ENCODE measurements at places on chromosomes 1 and 21. TPM values are rescaled to one million over a fixed set of nuclear protein-coding genes. Genes with fewer than 3 reads are reported as not detected.

- DNase-seq = peak; percentile 68
Observed at GRCh38 chr1:210072129-210072528, 134.1 kb downstream of the SYT14 start.

ACTA1 gene
- not detected for polyA plus RNA-seq

TSPAN2 gene
- polyA plus RNA-seq = 10.1 TPM

DNA sequence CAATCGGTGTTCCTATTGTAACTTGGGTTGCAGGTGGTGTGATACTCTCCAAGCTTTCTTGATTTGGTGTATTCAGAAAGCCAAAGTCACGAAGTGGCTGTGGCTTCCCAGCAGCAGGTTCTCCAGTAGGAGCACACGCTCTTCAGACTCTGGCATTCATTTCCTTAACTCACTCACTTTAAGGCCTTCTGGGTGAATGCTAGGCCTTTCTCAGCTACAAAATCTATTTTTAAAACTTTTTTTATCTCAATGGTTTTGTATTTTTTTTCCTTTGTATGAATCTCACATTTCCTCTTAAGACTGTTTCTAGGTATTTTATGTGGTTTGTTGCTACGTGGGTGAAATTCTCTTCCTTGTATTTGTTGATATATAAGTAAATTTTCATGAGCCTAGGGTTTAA lies 22.9 kb upstream of the PKN2 start:
- no peak for DNase-seq

DNA sequence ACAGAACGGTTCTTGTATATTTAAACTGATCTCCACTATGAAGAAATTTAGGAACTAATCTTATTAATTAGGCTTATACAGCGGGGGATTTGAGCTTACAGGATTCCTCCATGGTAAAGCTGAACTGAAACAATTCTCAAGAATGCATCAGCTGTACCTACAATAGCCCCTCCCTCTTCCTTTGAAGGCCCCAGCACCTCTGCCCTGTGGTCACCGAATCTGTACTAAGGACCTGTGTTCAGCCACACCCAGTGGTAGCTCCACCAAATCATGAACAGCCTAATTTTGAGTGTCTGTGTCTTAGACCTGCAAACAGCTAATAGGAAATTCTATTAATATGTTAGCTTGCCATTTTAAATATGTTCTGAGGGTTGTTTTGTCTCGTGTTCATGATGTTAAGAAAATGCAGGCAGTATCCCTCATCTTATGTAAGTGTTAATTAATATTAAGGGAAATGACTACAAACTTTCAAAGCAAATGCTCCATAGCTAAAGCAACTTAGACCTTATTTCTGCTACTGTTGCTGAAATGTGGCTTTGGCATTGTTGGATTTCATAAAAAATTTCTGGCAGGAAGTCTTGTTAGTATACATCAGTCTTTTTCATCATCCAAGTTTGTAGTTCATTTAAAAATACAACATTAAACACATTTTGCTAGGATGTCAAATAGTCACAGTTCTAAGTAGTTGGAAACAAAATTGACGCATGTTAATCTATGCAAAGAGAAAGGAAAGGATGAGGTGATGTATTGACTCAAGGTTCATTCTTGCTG lies 147.2 kb downstream of the NR5A2 start:
- no peak for DNase-seq

GRCh38 chr1:50231209-50231608 lies 122.5 kb downstream of the ELAVL4 start:
- DNase-seq = no peak

DNA sequence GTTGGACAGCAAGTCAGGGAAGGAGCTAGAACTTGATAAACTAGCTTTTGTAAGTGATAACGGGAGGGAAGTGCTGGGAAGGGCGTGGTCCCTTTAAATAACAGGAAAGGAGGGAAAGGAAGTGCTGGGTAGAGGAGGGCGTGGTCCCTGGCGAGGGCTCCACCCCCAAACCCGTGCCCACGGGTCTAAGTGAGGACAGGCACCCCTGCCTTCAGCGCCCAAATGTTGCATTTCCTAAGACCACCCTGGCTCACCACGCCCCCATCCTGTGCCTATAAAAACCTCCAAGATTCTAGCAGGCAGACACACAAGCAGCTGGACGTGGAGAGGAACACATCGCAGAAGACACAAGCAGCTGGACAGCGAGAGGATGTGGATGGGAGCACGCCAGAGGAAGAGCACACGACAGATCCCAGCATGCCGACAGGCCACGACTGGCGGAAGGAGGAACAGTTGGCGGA lies 58.5 kb downstream of the PALMD start:
- no peak for DNase-seq

- DNase-seq = peak; percentile 14
Observed at GRCh38 chr1:53895421-53895820, 1.4 kb downstream of the DIO1 start.

DNA sequence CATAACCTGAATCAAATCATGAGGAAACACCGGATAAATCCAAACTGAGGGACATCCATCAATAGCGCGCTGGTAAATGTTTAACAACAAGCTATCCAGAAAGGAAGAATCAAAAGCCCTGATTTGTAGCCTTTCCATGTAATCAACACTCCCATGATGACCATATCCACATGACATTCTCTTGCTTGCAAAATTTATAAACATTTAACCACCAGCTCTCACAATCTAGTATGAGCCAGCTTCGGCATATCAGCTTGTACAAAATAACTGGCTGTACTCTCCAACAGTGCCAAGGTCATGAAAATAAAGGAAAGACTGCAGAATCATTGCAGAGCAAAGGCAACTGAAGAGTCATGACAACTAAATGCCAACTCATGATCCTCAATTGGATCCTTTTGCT lies 15.7 kb downstream of the HSD11B1 start:
- DNase-seq = no peak

DNA sequence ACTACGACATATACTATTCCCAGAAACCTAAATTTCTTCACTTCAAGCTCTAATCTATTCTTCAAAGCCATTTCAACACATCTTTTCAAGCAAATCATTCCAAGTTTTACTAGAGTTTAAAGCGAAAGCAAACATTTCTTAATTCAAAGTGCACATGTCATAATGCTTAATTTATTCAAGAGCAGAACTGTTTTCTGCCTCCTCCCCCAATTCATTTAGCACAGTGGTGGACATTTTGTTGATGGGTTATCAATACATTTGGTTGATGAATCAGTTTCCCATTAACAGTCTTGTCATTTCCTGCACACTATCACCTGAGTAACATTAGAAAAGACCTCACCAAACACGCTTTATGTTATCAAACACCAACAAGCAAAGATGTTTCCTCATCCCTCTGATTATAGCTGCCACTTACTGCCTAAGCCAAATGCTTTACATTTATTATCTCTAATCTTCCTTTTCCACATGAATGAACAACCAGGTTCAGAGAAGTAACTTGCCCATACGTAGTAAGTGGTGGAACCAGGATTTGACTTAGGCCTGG lies 2.0 kb downstream of the SRSF4 start:
- DNase-seq = peak; percentile 43

DNA sequence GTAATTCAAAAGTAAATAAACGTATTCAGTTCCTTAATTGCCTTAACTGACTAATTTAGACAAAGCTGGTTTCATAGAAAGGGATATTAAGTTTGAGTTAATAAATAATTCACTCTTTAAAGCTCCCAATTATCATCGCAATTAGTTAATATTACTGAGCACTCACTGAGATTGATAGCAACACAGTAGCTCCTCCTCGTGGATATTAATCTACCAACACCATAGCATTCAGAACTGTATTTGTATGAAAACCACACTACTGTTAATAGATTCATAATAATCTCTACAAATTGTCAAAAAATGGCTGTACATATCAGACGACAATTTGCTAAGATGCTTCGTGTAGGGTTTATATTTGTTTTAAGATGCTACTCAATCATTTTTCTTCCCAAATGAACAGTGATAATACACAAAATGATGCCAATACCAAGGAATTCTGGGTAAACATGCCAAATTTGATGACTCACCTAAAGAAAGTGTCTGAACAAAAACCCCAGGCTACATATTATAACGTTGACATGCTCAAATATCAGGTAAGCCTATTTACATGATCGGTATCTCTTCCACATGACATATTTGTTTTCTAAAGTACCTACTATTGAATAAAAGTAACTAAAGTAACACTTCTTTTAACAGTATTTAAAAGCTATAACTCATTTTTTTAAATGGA lies 18.8 kb upstream of the DYNLT5 start:
- DNase-seq = peak; percentile 27

OPTC gene
- polyA plus RNA-seq = not detected

DNA sequence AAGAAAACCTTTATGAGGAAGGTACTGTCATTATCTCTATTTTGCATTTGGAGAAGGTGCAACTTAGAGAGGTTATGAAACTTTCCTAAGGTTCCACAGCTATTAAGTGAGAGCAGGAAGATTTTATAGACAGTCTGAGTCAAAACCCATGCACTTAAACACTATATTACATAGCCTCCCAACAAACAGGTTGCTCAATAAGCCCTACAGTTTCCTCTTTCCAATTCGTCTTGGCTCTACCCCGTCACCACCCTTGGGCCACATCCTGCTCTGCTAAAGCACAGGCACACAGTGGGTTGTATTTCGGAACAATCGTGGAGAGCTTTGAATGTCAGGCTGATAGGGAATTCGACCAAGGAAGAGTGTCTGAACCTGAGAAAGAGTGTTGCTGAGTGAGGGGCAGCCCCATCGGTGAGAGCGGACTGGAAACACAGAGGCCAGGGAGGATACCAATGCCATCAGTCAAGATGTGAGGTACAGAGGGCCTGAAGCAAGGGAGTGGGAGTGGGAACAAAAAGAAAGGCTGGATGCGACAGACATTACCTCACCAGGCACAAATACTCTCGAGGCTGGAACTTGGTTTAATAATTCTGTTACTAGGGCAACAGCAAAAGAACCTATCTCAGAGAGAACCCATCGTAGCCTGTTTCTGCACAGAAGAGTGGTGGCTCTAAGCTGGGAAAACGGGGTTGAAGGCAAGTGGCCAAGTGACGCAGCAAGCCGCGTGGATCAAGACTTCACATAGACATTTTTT lies 6.3 kb upstream of the LRRC52 start:
- no peak for DNase-seq

C1orf50 gene
- 10.5 TPM for polyA plus RNA-seq

- no peak for DNase-seq
Observed at GRCh38 chr1:208848854-208849253, 604.7 kb upstream of the PLXNA2 start.

DNA sequence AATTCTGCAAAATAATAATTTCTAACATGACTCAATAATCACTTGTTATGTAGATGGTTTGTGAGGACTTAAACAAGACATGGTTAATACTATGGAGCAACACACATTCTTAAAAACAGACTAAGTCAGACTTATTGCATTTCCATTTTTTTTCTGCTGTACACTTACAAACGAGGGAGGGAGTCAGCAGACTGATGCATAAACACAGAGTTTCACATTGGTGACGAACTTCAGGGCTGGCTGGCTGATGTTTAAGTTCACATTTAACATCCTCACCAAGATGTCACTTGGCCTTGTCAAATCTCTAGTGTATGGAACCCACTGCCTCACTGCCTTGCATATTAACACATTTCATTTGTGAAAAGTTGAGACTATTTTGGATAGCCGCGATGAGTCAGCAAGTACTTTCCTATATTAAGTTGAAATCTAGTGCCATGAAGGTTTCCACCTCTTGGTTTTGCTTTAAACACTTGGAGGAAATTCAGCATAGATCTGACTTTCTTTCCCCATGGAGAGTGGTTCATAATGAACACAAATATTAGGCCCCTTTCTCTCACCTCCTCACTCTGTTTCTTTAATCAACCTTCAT lies 337.5 kb upstream of the RUNX1 start:
- no peak for DNase-seq

DNA sequence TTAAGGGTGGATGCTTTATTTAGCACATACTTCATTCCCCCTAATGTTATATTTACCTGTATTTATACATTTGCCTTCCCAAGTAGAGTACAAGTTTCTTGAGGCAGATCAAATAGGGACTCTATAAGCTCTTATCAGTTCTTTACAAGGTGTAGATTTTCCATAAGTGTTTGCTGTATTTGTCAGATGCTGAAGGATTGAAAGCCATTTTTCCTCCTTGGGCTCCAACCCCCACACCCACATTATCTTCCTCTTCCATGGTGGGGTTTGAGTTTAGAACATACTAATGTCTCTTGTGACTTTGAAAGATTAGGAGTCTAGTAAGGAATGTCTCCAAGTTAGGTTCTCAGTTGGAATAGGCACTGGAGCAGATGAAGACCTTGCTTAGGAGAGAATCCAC lies 2.4 kb upstream of the CHI3L2 start:
- no peak for DNase-seq

DNA sequence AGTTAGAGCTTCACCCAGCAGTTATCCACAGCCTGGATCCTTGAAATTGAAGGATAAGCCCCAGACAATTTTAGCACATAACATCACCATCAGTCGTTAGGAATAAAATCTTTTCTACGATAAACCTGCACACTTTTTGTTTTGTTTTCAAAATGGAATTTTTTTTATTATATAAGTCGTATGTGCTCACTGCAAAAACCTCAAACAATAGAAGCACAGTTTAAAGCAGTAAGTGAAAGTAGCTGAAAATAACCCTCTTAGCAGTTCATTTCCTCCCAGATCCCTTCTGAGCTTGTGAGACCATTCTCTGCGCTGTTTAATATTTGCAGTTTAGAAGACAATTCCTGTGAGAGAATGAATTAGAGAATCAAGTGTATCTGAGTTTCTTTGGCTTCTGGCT lies 38.3 kb downstream of the ELK4 start:
- DNase-seq = no peak

NRDC gene
- 122 TPM for polyA plus RNA-seq

DNA sequence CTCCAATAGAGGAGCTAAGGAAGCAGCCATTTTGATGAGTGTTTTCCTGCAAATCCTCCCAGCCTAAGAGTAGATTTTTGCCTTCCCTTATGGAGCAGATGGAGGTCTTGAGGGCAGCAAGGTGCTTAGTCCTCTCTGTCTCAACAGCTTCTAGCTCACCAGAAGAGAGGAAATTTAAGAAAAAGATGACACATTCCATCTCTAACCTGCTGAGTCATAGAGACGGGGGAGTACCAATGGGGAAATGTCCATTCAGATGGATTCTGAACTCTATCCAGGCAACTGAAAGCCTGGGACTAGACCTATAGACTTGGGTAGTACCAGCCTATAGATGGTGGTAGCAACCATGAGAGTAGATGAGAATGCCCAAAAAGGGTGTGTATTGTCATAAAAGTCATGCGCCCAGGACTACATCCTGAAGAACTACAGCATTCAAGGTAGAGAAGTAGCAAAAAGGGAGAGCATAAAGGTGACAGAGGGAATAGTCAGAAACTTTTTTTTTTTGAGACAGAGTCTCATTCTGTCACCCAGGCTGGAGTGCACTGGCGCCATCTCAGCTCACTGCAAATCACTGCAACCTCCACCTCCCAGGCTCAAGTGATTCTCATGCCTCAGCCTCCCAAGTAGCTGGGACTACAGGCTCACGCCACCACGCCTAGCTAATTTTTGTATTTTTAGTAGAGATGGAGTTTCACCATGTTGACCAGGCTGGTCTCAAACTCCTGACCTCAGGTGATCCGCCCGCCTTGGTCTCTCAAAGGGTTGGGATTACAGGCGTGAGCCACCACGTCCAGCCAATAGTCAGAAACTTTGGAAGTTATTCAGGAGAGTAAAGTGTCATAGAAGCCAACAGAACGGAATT lies 10.7 kb upstream of the ELOA start:
- DNase-seq = peak; percentile 83

KCNT2 gene
- polyA plus RNA-seq = 0.14 TPM

Data from GM23248 (cell line).